Astrocyte of the hippocampus (primary cell): ENCODE measurements at places on chromosomes 3 and 15.

- peak; percentile 87 for DNase-seq
Observed at GRCh38 chr15:90071220-90071807, 31.0 kb downstream of the IDH2 start.

- no peak for DNase-seq
Observed at GRCh38 chr3:87173776-87174175, 53.3 kb upstream of the CHMP2B start.

DNA sequence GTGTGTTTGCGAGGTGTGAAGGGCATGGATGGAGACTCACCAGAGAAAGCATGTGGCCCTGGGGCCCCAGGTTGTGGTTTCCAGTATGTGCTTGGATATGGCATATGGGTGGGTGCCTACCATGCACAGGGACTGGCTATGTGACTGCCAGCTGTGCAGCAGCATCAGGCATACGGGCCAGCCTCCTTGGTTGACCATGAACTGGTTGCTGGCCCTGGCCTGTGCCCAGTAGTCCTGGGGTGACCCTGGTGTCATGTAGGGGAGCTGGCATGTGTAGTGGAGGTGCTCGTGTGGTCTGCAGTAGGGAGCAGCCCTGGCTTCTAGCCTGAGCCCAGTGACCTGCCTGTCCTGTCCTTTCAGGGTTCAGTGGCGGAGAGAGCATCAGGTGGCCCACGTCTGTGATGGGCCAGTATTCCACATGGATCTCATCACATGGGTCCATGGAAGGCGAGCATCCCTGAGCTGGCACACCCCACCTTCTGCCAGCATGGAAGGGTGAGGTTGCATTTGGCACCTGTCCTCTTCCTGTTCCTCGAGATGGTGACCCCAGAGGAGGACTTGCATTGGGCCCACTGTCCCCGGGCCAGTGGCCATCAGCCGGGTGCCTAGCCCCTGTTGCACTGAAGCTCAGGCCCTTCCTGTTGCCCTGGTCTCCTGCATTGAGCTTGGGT is 228.9 kb downstream of the SNRPN start:
- no peak for DNase-seq

DNA sequence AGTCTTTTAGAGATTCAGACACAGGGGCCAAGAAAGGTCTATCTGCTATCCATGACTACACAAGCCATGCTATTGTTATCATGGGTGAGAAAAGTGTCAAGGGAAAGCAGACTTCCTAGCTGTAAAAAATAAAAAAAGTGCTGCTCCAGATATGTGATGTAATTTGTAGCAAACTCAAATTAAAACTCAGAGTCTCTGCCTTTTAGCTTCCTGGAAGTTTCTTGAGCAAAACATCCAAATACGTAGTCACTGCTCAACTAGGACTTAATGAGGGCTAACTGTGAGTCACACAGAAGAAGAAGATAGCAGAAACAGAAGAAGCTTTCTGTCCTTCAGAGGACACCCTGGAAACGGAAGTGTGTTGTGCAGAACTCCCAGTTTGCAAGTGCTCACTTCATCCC is 393.4 kb upstream of the NR2F2 start:
- DNase-seq = no peak

DNA sequence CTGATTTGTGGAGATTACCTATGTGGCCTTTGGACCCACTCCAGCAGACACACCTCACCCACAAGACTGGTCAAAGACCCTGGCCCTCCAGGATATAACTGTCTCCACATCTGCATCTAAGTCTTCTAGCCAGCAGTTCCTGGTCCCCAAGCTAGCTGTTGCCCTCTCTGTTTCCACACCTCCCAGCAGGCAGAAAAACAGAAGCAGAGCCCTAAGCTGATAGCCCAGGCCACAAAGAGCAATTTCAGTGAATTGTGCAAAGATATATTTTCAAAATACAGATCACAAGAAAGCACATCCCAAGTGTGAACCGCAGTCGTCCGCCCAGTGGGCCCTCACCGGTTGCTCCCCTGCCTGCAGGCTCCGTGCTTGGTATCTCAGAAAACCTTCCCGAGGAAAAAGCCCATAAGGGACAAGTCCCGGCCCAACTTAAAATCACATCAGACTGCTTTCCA is 2.6 kb downstream of the TNIK start:
- peak; percentile 21 for DNase-seq

DNA sequence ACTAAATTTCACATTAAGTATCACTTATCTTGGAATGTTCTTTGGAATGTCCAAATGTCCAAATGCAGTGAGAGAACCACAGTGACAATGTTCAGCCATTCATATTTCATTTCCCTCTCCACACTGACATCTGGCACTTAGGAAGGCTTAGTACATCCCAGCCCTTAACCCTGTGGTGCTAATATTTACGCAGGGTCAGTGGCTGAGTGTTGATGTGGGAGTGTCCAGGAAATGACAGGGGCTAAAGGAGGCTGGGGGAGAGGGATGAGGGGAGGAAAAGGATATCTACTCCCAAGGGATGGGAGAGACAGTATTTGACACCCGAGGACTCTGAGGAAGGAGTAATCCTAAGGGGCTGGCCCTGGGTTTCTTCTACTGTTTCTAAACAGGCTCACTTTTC is 14.1 kb upstream of the CCR4 start:
- no peak for DNase-seq

- DNase-seq = no peak
Observed at GRCh38 chr15:36449662-36450145, 129.7 kb upstream of the CDIN1 start.

DNA sequence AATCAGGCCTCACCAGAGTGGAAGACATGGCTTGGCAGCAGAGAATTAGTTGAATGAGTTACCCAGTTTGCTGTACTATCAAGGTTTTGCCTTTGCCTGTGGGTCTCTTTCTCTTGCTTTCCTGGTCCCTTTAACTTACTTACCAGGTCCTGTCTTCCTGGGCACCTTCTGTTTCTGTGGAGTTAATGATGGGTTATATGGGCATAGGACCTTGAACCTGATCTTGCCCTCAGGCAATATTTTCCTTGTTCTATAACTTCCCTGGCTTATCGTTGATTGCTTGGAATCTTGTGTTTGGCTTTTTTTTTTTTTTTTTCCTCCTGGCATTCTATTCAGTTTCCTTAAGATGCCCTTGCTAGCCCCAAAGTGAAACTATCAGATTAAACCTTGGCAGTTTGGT is 106.8 kb downstream of the HHLA2 start:
- no peak for DNase-seq

GRCh38 chr3:139718415-139718814 is 40.6 kb upstream of the NMNAT3 start:
- peak; percentile 75 for DNase-seq

DNA sequence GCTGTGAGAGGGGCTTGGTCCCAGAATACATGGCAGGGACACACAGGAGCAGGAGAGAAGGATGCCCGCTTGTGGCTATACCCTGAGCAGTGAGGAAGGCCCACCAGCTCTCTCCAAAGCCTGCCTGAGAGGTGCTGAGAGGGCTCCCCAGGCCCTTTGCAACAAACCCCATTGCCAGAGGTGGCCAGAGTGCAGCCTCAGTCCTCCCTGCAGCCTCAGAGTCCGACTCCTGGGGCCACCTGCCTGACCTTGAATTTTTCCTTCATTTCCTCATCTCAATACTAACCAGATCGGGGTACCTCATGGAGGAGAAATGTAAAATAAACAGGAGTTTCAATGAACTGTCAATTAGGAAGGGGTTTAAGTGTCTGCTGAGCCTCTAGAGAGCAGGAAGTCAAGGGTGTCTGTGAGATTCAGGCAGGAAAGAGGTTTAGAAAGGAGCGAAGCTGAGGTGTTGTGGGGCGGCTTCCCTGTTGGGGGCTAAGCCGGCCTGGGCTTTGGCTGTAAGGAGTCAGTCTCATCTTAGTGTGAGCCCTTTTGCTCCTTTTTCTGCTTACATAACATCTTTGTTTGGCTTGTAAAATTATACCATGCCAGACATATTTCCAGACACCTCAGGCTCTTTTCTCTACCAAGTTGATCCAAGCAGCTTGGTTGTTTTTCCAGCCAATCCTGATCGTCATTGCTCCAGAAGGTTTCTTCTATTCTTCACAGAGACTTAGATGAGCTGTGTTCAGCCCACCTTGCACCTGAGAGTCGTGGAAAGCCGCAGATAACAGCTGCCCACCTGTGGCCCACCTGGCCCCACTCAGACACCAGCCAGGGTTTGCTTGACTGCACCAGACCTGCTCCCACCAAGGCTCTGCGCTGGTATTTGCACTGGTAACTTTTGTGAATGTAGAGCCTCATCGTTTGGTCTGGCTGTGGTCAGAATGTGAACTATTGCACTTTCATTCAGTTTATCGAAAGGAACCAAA is 36.7 kb downstream of the CMTM7 start:
- no peak for DNase-seq

DNA sequence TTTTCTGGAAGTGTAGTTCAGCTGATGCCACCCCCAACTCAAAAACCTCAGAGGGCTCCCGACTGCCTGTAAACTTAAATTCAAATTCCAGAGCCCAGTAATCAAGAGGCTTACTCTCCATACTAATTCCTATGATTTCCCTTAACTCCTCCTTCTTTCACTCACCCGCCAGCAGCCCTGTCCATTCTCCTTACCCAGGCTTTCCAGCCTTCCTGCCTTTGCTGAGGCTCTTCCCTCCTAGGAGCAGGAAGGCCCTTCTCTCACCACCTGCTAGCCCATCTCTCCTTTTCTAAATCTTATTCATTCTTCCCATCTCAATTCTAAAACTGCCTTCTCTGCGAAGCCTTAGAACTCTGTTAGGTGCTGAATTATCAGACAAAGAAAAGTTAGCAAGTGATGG is 30.4 kb downstream of the RORA start:
- DNase-seq = no peak

- DNase-seq = no peak
Observed at GRCh38 chr3:21839176-21839575, 88.2 kb upstream of the ZNF385D start.

DNA sequence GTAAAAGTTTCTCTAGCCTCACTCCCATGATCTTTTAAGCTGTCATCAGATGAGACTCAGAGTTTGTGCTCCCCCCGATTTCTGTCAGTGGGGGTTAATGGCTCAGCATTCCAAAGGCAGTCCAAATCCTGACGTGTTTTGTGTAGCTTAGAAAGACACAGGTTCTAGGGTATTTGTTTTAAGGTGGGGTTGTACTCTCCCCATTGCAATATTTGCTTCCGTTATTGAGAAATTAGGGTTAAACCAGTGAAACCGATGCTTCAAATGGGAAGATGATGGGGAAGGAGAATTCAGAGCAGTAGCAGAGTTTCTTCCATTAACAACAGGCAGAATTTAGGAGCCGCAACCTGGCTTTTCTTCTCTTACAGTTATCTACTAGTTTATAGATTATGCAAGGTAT is 3.4 kb downstream of the PIGB start:
- DNase-seq = no peak

GRCh38 chr3:165532851-165533250 is 304.4 kb downstream of the BCHE start:
- DNase-seq = no peak

GRCh38 chr3:53156368-53156834 is 4.6 kb upstream of the PRKCD start:
- no peak for DNase-seq

GRCh38 chr15:29677871-29678461 is 144.3 kb downstream of the TJP1 start:
- DNase-seq = no peak

DNA sequence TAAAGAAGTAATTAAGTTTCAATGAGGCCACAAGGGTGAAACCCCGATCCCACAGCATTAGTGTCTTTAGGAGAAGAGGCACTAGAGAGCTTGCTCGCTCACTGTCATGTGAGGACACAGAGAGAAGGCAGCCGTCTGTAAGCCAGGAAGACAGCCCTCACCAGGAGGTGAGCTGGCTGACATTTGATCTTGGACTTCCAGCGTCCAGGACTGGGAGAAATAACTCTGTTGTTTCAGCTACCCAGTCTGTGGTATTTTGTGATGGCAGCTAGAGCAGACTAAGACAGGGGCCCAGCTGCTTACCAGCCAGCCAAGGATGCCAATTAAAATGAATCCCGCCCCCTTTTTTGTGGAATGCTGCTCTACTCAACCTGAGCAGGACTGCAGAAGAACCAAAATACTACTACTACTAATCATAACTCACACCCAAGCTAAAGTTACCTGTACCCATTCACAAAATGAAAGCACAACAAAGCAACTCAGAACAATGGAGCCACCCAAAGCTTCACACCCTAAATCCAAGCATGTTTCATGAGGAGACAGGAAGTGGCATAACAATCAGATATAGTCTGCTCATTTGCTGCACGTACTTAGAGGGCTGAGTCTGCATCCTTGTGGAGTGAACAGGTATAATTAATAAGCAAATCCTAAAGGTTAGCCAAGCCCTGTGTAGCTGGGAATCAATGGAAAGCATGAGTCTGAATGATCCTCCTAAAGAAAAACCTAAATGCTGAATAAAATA is 35.6 kb upstream of the RHCG start:
- DNase-seq = peak; percentile 9

GRCh38 chr3:178223876-178224275 is 312.4 kb upstream of the KCNMB2 start:
- peak; percentile 55 for DNase-seq
